Bronchial smooth muscle cell (primary cell): ENCODE measurements at places on chromosomes 11 and 22. TPM values are rescaled to one million over a fixed set of nuclear protein-coding genes. Genes with fewer than 3 reads are reported as not detected.

The CD81 gene
- 283 and 430 TPM in 2 replicates for total RNA-seq

The BTG4 gene
- not detected in 2 replicates for total RNA-seq

The SMC1B gene
- total RNA-seq, result not detected in 2 replicates

The GLB1L2 gene
- total RNA-seq, result 0.09 TPM in 1 of 2 replicates, not detected in the other

The MS4A12 gene
- not detected in 2 replicates for total RNA-seq

The SYNGR1 gene
- total RNA-seq, result 5.4 and 10.0 TPM in 2 replicates

The C11orf21 gene
- under 0.01 TPM in 1 of 2 replicates, not detected in the other for total RNA-seq

The HEPN1 gene
- not detected in 2 replicates for total RNA-seq

The KREMEN1 gene
- 2.5 and 3.9 TPM in 2 replicates for total RNA-seq

The ATXN10 gene
- total RNA-seq, result 128 and 200 TPM in 2 replicates

The OR52I2 gene
- total RNA-seq, result not detected in 2 replicates

The PRODH gene
- total RNA-seq, result under 0.01 and 0.26 TPM in 2 replicates

The GGT5 gene
- 1.2 and 2.2 TPM in 2 replicates for total RNA-seq

The ARL14EP gene
- total RNA-seq, result 22.0 and 31.4 TPM in 2 replicates

The PHETA2 gene
- 10.4 and 20.0 TPM in 2 replicates for total RNA-seq

The KRTAP5-8 gene
- not detected in 2 replicates for total RNA-seq

The RFPL1 gene
- not detected in 2 replicates for total RNA-seq

The BDNF gene
- total RNA-seq, result 4.6 and 10.9 TPM in 2 replicates

The FGF19 gene
- not detected in 2 replicates for total RNA-seq

The GPR83 gene
- under 0.01 TPM in 1 of 2 replicates, not detected in the other for total RNA-seq

The XKR3 gene
- not detected in 2 replicates for total RNA-seq

The FKBP2 gene
- 64.7 and 76.0 TPM in 2 replicates for total RNA-seq
